ENCODE measurements at places on chromosomes 12 and 14. TPM values are rescaled to one million over a fixed set of nuclear protein-coding genes. Genes with fewer than 3 reads are reported as not detected.

- no peak for DNase-seq
Measured at GRCh38 chr14:68262567-68262966, 443.0 kb downstream of the RAD51B start.

DNA sequence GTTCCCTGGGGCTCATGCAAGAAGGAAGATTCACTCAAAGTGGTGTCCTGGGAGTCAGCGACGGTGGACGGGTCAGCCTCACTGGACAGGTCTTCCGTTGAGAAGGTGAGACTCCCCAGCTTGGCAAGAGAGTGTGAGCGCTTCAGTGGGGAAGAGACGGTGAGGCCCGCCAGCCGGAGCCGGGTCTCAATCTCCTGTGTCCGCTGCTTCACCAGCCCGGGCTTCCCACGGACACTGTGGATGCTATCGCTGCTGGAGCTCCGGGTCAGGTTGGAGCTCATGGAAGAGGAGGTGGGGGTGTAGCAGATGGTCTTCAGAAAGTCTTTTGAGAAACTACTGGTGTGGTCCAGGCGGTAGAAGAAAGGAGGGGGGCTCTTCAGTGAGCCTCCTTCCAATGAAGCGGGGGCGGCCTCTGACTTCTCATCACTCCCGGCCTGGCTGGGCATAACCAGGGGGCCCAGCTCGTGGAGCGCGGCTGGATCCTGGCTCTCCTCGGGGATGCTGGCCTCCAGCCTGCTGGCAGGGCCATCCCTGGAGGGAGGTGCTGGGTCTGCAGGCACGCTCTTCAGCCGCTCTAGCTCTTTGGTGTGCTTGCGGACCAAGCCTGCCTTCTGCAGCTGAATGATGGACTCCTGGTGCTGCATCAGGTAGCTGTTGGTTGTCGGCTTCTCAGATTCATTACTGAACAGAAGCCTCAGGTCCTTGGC lies 56.9 kb upstream of the CORO1C start:
- DNase-seq = no peak

DNA sequence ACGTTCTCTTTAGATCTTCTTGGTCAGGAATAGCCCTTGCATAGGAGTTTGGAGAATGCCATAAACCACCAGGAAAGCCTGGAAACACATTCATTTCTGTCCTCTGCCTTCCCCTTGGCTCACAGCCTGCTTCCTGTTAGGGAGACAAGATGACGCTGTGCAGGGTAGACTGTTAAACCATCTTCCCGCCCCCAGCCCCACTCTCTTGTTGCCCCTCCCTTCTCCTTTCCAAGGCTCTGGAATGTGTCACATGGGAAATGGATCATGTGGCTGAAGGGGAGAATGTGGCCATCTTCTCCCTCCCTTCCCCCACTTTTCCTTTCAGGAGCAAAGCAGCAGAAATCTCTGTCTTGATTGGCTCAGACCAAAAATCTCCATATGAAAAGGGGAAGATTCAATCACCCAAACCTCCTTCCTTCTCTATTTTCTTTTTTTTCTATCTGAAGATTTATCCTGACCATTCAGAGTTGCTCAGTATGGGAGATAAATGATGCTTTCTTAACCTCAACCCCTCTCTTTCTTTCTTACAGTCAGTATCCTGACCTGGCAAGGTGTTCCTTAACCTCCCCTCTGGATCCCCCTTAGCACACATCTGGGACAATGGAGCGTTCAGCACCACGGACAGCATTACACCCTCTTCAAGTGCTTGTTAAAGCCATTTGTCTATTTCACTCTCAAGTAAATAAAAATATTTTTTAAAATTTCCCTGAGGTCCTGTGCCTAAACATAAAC lies 11.4 kb downstream of the GPR19 start:
- no peak for DNase-seq

GRCh38 chr14:62213516-62213915 lies 451.3 kb downstream of the SNAPC1 start:
- no peak for DNase-seq

DNA sequence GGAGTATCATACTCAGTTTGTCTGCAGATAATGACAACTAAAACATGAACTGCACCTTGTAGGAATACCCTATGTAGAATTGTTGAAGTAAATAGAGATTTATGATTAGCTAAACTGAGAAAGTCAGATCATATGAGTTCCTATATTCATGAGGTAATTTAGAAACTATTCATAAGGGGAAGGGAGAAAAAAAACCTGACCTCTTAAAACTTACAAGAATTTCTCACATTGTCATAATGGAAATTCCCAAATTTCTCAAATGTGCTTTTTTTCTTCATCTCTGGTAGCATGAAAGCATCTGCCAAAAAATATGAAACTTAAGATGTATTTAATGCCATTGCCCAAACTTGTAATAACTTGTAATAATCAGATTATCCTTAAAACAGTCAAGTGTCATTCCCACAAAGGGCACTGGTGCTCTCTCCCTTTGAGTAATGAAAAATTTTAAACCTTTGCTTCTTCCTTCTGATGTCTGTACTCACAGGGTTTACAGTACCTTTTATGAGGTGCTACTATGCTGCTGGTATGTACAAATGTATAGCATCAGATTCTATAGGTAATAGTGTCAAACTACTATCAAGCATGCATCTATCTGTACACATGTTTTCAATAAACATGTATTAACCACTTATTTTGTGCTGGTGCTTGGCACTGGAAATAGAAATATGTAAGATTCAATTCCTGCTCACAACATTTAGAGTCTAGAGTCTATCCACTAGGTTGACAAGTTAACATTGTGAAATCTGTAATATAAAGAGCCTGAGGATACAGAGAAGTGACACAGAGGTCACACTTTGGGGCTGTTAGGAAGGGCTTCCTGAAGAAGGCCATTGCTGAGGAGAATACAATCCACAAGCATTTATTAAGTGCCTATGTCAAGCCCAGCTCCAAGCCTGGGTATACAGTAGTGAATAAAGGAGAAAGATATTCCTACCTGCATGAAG lies 17.4 kb upstream of the DRAM1 start:
- no peak for DNase-seq

- DNase-seq = no peak
Measured at GRCh38 chr14:52043690-52044089, 25.2 kb downstream of the NID2 start.

DNA sequence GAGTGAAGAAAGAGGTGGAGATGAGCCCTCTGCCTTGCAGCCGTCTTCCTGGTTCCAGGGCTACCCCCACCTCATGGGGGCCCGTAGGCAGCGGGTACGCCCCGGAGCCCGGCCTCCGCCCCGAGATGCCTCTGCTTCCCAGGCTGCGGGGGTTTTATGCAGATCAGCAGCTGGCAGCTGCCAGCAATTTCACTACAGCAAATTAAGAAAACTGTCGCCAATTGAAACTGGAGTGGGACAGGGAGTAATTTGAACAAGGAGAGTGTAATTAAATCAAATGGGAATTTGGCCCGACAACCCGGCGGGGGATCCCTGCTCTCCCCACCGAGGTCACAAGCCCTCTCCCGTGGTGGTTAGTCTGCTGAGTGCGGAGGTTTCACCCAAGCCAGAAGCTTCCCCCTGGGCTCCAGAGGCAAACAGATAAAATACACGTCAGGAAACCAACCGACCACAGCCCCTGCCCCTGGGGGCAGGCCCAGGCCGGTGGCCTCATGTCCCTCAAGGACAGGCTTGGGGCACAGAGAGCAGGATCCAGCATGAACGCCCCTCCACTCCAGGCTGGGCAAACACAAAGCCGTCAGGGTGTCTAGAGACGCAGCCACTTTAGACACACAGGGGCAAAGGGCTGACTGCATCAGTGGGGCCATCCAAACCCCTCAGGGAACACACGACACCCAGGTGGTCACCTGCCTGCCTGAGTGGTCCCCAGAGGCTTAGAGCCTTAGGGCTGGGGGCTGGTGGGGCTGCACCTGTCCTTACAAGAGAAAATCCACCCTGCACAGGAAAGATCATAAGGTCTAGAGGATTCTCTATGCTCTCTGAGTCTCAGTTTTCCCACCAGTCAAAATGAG lies 53.8 kb downstream of the TESC start:
- no peak for DNase-seq

DNA sequence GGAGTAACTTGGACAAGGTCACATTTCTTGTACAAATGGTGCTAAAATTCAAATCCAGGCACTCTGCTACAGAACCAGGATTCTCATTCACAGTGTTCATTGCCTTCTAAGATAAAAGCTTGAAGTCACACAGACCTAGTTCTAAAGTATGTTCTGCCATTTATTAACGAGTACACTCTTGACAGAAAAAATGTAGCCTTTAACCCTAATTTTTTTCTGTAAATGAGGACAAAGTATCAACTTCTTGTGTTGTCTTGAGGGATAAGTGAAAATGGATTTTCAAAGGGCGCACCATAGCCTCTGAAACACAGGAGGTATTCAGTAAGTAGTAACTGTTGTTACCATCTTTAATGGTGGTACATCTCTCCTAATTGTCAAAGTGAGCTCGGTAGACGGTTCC lies 379.8 kb upstream of the FLRT2 start:
- DNase-seq = no peak

GRCh38 chr14:100567009-100567876 lies 20.0 kb downstream of the BEGAIN start:
- no peak for DNase-seq

DNA sequence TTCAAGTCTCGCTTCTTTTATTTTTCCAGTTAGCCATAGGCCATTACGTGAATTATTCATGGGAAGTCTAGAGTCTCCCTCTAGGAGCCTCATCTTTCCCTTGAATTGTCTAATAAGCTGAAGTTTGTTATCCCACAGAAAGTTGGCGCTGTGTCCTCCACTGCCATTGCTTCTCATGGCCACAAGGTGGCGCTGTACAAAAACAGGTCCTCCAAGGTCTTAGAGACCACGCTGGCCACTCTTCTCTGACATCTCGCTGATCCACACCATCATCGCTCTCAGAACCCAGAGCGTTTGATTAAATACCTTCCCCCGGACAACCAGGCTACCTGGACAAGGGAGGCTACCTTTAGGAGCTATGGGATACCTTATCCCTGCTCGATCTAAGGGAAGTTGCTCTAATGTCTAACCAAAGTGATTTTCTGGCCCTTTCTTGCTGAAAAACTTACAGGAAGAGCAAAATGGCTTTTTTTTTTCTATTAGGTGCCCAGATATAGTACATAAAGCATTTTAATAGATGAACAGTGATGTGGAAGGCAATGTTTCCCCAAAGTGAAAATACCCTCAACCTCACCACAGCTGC lies 110.0 kb downstream of the CCDC60 start:
- no peak for DNase-seq

- DNase-seq = no peak
Measured at GRCh38 chr12:72295744-72296143, 23.6 kb downstream of the TRHDE start.

GRCh38 chr14:102867826-102868580 lies 54.5 kb upstream of the AMN start:
- no peak for DNase-seq

DNA sequence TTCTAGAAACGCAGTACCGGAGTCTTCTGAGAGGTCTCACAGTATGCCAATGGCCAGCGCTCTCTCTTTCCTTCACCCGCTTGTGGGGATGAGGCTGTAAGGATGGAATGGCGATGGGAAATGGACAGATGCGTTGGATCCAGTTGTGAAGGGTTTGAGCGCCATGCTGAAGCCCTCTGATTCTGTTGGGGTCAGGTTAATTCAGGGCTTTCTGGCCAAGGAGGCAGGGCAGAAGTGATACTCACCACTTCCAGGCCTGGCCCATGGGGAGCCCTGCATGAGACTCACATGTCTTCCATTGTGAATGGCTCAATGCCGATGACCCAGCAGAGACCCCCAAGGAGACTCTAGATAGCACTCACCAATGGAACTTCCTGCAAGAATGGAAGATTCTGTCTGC lies 114.3 kb downstream of the BCL11B start:
- DNase-seq = peak; percentile 54

DNA sequence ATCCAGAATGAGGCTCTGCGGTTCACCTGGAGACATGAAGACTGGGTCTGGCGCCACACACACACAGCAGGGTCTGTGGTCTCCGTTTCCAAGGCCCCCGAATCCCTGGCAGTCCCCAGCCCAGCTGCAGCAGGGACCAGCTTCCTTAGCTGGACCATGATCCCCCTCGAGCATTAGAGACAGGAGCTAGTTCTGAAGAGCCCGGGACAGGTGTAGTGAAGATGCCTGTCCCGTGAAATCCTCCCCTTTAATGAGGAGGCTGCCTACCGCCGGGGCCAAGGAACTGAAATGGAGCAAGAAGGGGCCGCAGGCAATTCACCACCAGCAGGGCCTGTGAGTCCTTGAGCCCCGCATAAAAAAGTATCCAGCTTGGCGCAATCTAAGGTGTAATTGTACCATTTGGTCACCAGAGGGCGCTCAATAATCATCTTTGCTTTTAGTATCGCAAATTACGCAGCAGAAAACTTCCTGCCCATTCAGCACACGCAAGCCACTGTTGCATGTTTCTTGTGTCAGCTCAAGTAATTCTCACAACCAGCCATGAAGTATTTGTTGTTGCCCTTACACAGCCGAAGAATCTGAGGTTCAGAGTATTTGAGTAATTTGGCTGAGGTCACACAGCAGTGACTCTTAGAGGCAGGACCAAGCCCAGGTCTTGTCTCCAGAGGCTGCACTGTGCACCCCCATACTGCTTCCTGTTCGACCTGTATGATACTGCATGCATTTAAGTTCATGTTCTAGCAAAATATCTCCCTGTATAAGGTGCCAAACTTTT lies 54.3 kb upstream of the PPP2R5C start:
- DNase-seq = no peak

Gene ZNF891
- total RNA-seq = 2.1 TPM

Gene STAC3
- 1.8 TPM for total RNA-seq

Gene DEPDC4
- 1.4 TPM for total RNA-seq

Gene ISCA2
- total RNA-seq = 22.4 TPM

Gene JDP2
- total RNA-seq = 53.3 TPM

Gene FAM90A1
- not detected for total RNA-seq

Gene FGD4
- 7.6 TPM for total RNA-seq

Gene KRT79
- total RNA-seq = not detected

Gene NKX2-8
- not detected for total RNA-seq
